ENCODE measurements at places on chromosomes 7 and 10. TPM values are rescaled to one million over a fixed set of nuclear protein-coding genes. Genes with fewer than 3 reads are reported as not detected.

Gene POLR1F
- total RNA-seq, result 18.4 TPM

Gene ANTXRL
- total RNA-seq, result not detected

Gene TMEM196
- total RNA-seq, result not detected

Gene FRAT2
- 11.6 TPM for total RNA-seq

Gene MBL2
- total RNA-seq, result not detected

Gene CNTNAP2
- 1.9 TPM for total RNA-seq

Gene KCNH2
- 16.5 TPM for total RNA-seq

Gene POT1
- 53.5 TPM for total RNA-seq

Gene RSBN1L
- 38.7 TPM for total RNA-seq

Gene CELF2
- 57.5 TPM for total RNA-seq

Gene LFNG
- 26.0 TPM for total RNA-seq
